Stimulated activated CD8-positive, alpha-beta memory T cell treated with anti-CD3 and anti-CD28 coated beads, Interleukin-2, amount 100 ng/mL, for 48 hours (primary cell): ENCODE measurements at places on chromosomes 2 and 18.

- no peak for DNase-seq
Observed at GRCh38 chr18:22465859-22466457, 48.2 kb upstream of the CTAGE1 start.

DNA sequence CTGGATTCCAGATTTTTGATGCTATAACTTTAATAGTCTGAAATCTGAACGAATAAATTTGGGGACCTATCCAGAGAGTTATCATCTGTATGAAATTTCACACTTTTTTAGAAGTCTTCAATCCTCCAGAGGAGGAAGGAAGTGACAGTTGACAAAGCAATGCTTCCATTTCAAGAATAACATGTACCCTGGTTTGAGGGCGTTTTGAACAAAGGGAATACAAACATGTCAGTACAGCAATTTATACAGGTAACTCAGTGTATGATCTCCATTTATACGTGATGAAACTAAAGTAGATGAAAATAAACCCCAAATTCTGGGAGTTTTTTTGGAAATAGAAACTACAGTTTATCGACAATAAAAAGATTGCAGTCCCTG lies 42.2 kb downstream of the CIB4 start:
- no peak for DNase-seq

- DNase-seq: no peak
Observed at GRCh38 chr18:961644-962355, 57.1 kb downstream of the ADCYAP1 start.

DNA sequence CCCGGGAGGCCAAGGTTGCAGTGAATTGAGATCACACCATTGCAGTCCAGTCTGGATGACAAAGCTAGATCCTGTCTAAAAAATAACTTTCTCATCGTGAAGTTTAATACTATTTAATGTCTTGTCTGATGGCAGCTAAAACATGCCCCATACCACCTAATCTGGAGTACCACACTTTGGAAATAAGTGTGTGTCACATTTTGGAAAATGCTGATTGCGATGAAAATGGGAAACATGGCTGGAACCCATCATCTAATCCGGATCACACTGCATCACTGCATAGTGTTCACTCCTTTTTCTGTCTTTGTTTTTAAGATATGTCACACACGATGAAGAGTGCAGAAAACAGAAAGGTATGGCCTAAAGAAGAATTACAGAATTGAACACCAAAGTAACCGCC lies 31.2 kb upstream of the ALPP start:
- DNase-seq: no peak

DNA sequence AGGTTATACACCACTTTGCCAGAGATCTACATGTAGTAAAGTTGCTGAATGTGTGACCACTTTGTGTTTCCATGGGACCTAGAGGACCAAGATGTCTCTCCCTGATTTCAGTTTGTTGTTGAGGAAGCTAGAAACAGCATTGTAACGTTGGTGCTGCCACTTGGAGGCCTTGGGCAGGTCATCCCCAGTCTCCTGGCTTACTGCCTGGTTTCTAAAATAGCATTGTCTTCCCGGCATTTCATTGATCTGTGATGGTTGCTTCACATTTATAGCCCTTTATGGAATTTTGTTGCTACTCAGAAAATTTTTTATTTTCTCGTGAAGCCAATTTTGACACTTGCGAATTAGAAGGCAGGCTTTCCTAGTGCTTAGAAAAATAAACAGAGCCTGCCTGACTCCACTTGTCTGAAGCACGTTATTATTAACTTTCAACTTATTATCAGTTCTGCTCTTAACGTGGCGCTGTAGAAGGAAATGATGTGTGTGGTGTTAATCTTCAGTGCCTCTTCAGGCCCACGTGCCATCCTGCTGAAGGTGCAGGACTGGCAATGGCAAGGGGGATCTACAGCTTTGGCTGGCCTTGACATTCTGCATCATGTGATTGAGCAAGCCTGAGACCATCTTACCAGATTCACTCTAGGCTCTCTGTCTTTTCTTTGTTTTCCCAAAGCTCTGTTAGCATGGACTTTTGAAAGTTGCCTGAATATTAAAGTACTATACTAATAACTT lies 59.9 kb downstream of the INPP4A start:
- DNase-seq: no peak

GRCh38 chr2:239188536-239188935 lies 212.3 kb downstream of the HDAC4 start:
- no peak for DNase-seq

DNA sequence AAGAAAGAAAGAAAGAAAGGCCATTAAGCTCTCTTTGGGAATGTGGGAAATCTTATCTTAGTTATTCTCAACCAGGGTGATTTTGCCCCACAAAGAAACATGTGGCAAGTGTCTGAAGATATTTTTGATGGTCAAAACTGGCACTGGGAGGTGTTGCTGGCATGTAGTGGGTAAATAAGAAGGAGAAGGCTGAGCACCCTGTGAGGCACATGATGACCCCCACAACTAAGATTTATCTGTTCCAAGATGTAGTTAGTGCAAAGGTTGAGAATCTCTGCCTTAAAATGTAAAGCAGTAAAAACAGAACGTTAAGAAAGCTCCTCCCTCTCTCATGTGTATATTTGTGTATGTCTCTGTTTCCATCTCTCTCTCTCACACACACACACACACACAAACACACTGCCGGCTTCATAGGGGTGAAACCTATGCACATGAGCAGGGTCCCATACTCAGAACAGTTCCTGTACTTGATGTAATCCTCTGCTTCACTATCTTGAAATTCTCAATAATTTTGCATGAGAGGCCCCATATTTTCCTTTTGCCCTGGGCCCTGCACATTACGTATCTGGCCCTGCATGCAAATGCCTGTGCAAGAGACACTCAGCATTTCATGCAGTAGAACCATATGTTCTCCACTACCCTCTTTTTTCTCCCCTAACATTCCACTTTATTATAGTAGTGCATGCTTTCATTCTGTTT lies 94.3 kb downstream of the MREG start:
- no peak for DNase-seq

GRCh38 chr2:28929581-28929980 lies 35.1 kb downstream of the WDR43 start:
- DNase-seq: no peak

GRCh38 chr18:23889907-23890306 lies 124.6 kb upstream of the TTC39C start:
- no peak for DNase-seq

GRCh38 chr2:30768708-30769480 lies 38.4 kb downstream of the CAPN13 start:
- DNase-seq: no peak

DNA sequence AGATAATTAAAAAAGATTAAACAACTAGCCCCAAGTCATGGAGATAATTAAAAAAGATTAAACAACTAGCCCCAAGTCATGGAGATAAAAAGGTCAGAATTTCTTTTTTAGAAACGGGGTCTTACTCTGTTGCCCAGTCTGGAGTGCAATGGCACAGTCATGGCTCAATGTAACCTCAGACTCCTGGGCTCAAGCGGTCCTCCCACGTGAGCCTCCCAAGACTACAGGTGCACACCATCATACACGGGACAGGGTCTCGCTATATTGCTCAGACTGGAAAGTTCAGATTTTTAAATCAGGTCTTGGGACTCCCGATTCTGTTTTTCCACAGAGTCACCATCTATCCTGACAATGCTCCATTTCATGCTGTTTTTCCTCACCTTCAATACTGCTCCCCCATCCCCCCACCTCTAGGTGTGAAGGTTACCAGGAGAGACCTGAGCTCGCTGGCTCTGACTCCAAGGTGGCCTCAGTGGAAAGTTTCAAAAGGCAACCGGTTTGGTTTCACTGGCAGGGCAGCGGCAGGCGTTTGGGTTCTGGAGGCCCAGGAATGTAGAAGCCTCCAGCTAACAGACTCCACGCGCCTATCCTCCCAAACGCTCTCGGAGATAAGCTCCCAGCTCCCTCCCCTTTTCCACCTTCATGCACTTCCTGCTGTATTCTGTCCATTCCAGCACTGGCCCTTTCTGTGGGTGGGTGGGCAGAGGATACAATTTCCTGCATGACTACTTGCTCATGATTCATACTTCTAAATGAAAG lies 2.9 kb upstream of the SEMA4C start:
- no peak for DNase-seq

DNA sequence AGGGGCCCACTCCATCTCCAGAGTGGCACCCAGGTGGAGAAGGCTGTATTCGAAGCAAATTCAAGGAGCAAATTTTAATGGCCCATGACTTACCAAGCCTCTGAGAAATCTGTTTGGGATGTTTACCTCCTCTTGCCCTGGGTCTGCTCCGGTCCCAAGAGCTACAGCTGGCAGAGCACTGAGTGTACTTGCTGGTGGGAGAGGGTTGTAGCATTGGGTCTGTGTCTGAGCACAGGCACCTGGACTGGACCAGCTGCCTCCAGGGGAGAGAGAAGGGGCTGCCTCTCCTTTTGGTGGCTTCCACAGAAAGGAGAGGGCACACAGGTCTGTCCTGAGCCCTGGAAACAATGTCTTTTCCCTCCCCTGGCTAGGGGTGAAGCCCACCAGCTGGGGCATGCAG lies 9.8 kb downstream of the EN1 start:
- no peak for DNase-seq

GRCh38 chr18:12433829-12434540 lies 26.3 kb downstream of the PRELID3A start:
- no peak for DNase-seq

DNA sequence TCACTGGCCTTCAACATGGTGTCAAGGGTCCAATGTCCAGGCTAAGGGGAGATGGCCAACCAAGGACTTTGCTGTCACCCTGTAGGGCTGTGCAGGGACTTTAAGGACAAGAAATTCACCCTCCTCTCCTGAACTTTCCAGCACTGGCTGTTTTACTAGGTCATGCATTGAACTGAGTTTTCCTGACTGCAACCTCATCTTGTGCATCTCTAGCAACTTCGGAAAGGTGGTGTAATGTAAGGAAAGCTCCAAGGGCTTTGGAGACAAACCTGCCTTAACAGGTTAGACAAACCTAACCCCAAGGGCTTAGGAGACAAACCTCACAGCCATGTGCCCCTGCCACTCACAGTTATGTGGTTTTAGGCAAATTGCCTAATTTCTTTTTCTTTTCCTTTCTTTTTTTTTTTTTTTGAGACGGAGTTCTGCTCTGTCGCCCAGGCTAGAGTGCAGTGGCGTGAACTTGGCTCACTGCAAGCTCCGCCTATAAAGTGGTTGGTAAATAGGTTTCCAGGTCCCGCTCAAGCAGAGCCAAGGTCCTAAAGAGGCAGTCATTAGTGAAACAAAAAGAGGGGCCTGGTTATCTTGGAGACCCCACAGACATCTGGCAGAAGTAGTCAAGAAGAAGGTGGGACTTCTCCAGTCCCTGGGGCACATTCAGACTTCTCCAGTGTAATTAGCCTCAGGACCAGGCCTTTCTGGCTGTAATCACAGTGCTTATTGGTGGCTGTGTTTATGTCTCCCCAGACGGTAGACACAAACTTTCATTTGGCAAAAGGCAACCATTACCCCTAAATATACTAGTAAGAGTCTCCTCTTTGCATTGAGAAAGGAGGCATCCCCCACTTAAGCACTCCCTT lies 37.6 kb upstream of the PMAIP1 start:
- no peak for DNase-seq

DNA sequence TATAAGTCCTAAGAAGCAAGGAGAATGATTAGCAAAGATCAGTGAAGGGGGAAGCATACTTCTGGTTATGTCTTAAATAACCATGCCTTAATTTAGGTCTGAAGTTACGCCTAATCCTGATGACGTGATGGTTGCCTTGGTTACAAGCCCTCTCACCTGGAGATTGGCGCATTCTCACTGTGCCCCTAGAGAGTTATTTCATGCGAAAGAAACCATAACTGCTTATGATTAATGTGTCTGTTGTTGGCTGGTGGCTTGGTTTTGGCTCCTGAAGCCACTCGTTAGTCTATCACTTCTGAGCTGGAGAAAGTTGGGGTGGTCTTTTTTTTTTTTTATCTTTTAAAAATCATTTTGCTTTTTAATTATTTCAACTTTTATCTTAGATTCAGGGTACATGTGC lies 47.0 kb downstream of the TNFRSF11A start:
- DNase-seq: no peak

GRCh38 chr2:162734866-162735265 lies 103.7 kb downstream of the KCNH7 start:
- no peak for DNase-seq

DNA sequence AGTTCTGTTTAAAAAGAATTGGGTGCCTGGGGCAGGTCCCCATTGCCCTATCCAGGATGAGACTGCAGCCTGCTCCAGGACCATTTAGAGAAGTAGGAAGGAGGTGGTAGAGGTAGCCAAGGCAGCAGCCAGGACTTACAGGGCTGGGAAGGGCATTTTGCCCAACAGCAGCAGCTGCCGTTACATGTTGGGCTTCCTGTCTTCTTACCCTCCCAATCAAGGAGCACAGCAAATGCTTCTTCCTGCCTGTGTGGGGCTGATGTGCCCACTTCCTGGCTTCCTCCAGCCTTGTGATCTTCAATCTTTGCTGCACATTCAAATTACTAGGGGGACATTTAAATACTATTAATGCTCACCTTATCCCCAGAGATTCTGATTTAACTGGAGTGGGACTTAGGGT lies 112.0 kb downstream of the QPCT start:
- DNase-seq: no peak

DNA sequence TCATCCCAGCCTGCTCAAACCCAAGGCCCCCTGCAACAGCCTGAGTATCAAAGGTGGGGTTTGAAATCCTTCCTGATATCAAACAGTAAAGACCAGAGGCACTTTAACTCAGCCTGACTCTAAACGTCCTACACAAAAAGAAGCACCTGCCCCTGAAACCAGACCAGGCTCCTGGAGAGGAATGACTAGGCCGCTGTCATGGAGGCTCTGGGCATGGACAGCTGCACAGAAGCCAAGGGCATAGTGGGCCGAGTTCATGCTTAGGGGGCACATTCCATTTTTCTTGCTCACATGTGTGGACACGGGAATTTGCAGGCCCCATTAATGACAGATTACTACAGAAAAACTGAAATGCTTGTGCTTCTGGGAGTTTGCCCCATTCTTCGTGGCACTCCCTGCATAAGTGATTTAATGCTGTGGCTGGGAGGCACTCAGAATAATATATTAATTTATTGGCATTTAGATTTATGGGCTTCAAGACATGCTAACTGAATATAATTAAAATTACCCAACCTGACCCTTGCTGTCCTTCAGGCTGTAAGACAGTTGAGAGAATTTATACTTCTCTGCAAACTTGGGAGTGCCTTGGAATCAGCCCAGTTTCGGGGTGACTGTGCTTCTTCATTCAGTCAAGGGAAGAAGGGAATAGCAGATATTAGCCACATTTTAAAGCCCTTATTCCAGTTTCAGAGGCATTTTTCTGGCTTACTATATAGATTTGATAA lies 105.5 kb downstream of the GYPC start:
- no peak for DNase-seq

GRCh38 chr2:48120759-48121242 lies 214.5 kb upstream of the FBXO11 start:
- no peak for DNase-seq

- DNase-seq: no peak
Observed at GRCh38 chr18:44744161-44745121, 63.8 kb downstream of the SETBP1 start.

DNA sequence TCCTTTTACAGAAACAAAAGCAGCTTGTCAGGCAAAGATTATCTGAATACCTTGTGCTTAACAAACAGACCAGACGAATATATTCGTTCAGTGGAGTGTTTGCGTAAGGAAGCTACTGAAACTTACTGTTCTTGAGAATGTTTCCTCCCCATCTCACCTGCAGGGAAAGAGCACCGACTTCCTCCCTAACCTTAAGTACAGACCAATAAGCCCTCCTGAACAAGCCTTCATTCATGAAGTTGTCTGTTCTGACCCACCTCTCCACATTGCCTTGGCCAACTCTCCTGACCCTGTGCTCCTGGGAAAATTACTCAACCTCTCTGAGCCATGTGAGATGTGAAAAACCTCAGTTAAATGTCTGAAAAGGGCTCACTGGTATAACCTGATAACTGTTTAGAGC lies 35.2 kb downstream of the STK39 start:
- DNase-seq: no peak
